Effector memory CD8-positive, alpha-beta T cell (primary cell): ENCODE measurements at places on chromosomes 6 and 20.

DNA sequence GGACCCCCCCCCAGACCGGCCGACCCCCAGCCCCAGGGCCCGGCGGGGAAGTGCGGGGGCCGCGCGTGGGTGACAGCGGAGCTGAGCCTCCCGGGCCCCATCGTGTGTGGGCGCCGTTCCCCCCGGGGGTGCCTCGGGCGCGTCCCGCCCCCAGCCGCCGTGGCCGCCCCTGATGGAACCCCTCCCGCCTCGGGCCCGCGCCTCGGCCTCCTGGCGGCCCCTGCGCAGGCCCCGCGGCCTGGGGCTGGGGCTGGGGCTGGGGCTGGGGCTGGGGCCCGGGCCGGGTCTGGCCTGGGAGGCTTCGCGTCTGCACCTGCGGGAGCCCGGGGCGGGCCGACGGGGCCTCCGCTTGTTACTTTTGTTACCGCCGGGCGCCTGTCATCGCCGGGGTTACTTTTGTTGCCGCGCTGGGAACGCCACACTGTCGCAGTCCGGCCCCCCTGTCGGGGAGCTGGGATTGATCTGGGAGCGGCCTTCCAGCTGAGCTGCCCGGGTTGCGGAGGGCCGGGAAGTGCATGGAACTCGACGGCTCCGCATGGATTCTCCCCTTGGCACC lies 598 bp downstream of the OGFR start:
- peak overlapping the region; percentile 95 for H3K4me3 ChIP-seq
- H3K4me1 ChIP-seq: peaks cover 29% of the 10 kb centered on the region
- H3K27ac ChIP-seq: peak overlapping the region; percentile 97
- DNase-seq: no peak

GRCh38 chr6:6256886-6257285 lies 63.6 kb downstream of the F13A1 start:
- no peaks in the 10 kb centered on the region for H3K4me1 ChIP-seq
- peaks cover 34% of the 10 kb centered on the region for H3K27me3 ChIP-seq
- no peak overlapping the region for H3K27ac ChIP-seq
- DNase-seq: no peak
- no peaks in the 10 kb centered on the region for H3K36me3 ChIP-seq

GRCh38 chr20:50338479-50339391 lies 148.1 kb downstream of the CEBPB start:
- no peaks in the 10 kb centered on the region for H3K27me3 ChIP-seq
- peak overlapping the region; percentile 89 for H3K27ac ChIP-seq
- H3K36me3 ChIP-seq: no peaks in the 10 kb centered on the region

- H3K36me3 ChIP-seq: peaks cover 4% of the 10 kb centered on the region
- no peak overlapping the region for H3K4me3 ChIP-seq
- no peak for DNase-seq
Measured at GRCh38 chr6:100470422-100471120, 5.8 kb upstream of the SIM1 start.

DNA sequence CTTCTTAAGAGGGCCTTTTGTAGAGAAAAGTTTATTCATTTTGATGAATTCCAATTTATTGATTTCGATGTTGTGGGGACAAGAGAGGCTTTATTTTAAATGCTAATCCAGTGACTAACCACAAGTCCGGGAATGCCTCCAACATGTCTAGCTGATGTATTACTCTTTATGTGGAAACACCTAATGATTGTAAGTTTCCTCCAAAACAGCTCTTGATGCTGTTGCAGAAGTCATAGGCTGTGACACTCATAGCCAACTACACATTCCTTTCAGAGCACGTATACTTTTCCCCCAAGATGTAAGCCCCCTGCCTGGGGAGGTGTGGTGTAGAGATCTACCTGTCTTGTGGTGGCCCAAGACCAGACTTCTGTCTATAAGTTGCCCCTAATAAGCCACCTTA lies 61.3 kb upstream of the RNF24 start:
- no peak overlapping the region for H3K27ac ChIP-seq
- no peaks in the 10 kb centered on the region for H3K36me3 ChIP-seq
- no peak overlapping the region for H3K4me3 ChIP-seq
- peaks cover 3% of the 10 kb centered on the region for H3K4me1 ChIP-seq

GRCh38 chr20:38115205-38115604 lies 49.9 kb downstream of the TGM2 start:
- no peaks in the 10 kb centered on the region for H3K4me1 ChIP-seq
- no peaks in the 10 kb centered on the region for H3K27me3 ChIP-seq
- no peaks in the 10 kb centered on the region for H3K36me3 ChIP-seq

- DNase-seq: no peak
- H3K27ac ChIP-seq: no peak overlapping the region
- H3K36me3 ChIP-seq: no peaks in the 10 kb centered on the region
- H3K4me1 ChIP-seq: no peaks in the 10 kb centered on the region
Measured at GRCh38 chr6:18352001-18352400, 35.1 kb upstream of the RNF144B start.

GRCh38 chr6:96716221-96716620 lies 121.1 kb downstream of the GPR63 start:
- H3K4me3 ChIP-seq: no peak overlapping the region
- H3K27ac ChIP-seq: no peak overlapping the region
- H3K4me1 ChIP-seq: no peaks in the 10 kb centered on the region
- DNase-seq: no peak

DNA sequence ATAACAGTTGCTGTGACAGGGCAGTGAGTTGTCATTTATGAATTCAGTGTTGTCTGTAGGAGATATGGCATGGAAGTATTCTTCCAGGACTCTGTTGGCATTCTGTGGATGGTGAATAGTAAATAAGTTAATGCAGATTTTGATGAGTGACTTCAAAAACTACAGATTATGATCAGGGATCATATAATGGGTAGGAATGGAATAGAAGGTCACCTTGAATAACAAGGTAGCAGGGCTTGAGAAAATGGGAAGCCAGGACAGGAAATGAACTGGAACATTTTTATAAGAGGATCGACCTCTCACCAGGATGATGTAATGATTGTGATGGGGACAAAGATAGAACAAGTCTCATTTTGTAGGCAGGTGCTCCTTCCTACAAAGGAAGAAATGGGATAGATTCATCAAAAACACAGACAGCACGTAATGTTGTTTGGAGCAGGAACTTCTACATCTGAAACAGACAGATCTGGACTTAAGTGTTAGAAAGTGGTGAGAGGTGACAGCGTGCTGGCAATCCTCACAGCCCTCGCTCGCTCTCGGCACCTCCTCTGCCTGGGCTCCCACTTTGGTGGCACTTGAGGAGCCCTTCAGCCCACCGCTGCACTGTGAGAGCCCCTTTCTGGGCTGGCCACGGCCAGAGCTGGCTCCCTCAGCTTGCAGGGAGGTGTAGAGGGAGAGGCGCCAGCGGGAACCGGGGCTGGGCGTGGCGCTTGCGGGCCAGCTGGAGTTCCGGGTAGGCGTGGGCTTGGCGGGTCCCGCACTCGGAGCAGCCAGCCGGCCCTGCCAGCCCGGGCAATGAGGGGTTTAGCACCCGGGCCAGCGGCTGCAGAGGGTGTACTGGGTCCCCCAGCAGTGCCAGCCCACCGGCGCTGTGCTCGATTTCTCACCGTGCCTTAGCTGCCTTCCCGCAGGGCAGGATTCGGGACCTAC lies 30.8 kb upstream of the SSR1 start:
- H3K36me3 ChIP-seq: peaks cover 3% of the 10 kb centered on the region
- H3K27ac ChIP-seq: no peak overlapping the region
- DNase-seq: no peak
- H3K4me3 ChIP-seq: no peak overlapping the region
- no peaks in the 10 kb centered on the region for H3K4me1 ChIP-seq
- H3K27me3 ChIP-seq: peaks cover 33% of the 10 kb centered on the region

DNA sequence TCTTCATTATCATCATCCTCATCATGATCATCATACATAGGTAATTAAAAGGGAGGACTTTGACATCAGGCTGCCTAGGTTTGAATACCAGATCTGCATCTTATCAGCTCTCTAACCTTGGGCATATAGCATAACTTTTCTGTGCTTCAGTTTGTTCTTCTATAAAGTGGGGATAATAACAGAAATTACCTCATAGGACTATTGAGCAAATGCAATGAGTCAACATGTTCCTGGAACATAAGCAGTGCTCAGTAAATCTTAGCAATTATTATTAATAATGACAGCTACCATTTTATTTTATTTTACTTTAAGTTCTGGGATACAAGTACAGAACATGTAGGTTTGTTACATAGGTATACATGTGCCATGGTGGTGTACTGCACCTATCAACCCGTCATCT lies 7.2 kb downstream of the C20orf202 start:
- H3K4me3 ChIP-seq: no peak overlapping the region
- H3K4me1 ChIP-seq: no peaks in the 10 kb centered on the region
- H3K27ac ChIP-seq: no peak overlapping the region
- H3K27me3 ChIP-seq: peaks cover 51% of the 10 kb centered on the region

DNA sequence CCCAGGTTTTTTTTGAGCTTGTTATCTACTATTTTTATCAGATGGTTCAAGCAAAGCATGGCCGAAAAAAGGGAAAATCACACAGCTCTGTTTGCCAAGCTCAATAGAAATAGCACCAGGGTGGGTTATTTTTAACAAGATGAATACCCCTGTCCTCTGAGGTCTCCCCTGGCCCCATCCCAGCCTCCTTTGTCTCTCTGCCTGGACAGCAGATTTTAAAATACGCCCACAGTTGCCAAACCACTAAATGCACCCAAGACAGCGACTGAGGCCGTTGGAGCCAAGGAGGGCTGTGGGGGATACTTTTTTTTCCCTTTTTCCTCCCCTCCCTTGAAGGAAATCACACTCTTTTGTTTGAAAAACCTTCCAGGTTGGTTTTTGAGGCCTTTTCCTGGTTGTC lies 106.6 kb downstream of the VEGFA start:
- no peaks in the 10 kb centered on the region for H3K4me1 ChIP-seq
- no peak overlapping the region for H3K27ac ChIP-seq
- peaks cover 8% of the 10 kb centered on the region for H3K27me3 ChIP-seq
- no peak for DNase-seq

DNA sequence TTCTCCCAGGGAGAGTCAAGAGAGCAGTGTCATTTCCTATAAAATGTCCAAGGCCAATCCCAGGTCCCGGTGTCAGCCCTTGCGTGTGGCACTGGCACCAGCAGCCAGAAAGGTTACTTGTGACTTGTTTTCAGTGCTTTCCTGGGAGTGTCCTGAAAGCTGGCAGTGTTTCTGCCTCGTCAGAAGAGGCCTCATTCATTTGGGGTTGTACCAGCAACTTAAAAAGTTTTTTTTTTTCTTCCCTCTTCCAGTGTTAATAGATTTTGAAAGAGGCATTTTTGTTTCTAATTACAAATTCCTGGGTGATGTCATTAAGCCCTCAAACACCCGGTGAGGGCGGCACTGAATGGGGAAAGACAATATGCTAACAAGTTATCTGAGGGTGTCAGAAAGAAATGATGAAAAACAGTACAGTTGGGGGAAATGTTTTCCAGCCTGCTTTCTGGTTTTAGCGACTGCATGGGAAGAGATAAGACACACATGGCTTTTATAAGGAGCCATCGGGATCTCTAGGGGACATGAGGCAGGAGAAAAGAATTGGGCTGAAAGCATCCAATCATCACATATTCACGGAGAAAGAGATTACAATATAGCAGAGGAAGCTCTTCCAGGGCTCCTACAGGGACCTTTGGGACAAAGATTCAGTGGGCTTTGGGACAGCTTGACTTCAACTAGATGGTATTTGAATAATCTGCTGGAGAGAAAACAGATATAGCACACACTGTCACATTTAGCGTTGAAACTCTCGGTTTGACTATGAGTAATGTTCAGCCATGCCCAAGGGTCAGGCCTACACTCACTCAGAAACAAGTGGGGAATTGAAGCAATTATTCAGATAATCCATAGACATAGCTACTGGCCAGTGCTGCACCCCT lies 153.0 kb downstream of the BCAS1 start:
- peaks cover 12% of the 10 kb centered on the region for H3K36me3 ChIP-seq
- no peaks in the 10 kb centered on the region for H3K27me3 ChIP-seq
- H3K4me3 ChIP-seq: no peak overlapping the region
- peaks cover 19% of the 10 kb centered on the region for H3K4me1 ChIP-seq

DNA sequence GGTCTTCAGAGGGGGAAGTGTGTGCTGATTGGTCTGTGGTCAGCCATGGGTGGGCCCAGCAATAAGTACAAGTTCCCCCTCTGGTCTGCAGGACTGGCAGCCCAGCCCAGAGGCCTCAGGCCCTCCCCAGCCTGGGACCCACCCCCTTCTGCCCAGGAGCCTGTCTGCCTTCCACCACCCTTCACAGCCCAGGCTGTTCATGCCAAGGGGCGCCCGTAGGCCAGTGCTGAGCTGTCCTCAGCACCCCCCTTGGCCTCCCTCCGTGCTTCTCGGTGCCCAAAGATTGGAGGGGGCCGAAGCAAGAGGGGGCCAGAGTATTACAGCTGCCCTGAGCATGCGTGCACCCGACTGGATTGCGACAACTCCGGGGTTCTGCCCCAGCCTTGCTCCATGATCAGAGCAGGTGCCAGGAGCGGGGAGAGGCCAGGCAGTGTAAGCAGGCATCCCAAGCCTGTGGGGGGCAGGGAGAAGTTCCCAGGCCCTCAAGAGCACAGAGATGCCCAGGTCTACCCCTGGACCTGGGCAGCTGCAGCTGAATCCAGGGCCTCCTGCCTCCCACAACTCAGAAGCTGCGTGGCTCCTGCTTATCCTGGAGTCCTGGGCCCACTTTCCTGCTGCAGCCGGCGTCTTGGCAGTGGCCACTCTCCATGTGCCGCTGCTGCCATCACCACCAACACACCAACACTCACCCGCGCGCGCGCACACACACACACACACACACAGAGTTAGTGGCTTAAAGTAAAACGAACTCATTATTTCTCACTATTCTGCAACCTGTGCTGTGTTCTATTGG lies 33.3 kb downstream of the CST9L start:
- DNase-seq: no peak
- H3K4me1 ChIP-seq: peaks cover 15% of the 10 kb centered on the region
- H3K27ac ChIP-seq: no peak overlapping the region

- no peak overlapping the region for H3K27ac ChIP-seq
- H3K36me3 ChIP-seq: peaks cover 4% of the 10 kb centered on the region
- H3K4me1 ChIP-seq: peaks cover 5% of the 10 kb centered on the region
- H3K27me3 ChIP-seq: no peaks in the 10 kb centered on the region
Measured at GRCh38 chr6:38346291-38347079, 293.2 kb downstream of the BTBD9 start.

- H3K36me3 ChIP-seq: no peaks in the 10 kb centered on the region
- no peak for DNase-seq
- no peak overlapping the region for H3K4me3 ChIP-seq
- H3K4me1 ChIP-seq: no peaks in the 10 kb centered on the region
- H3K27me3 ChIP-seq: no peaks in the 10 kb centered on the region
Measured at GRCh38 chr6:166803471-166803870, 152.9 kb downstream of the RNASET2 start.

DNA sequence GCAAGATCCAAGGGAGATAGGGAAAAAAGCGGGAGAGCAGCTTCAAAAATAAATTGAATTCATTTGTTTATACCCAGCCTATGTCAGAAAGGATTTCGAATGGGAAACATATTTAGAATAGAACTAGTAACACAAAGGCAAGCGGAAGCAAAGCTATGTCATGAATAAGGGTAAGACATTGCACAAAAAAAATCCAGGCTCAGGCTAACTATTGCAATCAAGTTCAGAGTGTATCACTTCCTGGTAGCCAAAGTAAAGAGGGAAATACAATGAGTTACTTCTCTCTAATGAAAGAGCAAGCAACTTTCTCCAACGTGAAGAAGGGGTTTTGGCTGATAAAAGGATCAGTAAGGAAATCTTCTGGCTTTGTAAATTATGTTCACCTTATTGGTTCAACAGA lies 212.8 kb downstream of the ZMYND8 start:
- no peak overlapping the region for H3K4me3 ChIP-seq
- H3K27ac ChIP-seq: no peak overlapping the region
- peaks cover 27% of the 10 kb centered on the region for H3K27me3 ChIP-seq
